ENCODE measurements at places on chromosomes 3 and 15. TPM values are rescaled to one million over a fixed set of nuclear protein-coding genes. Genes with fewer than 3 reads are reported as not detected.

DNA sequence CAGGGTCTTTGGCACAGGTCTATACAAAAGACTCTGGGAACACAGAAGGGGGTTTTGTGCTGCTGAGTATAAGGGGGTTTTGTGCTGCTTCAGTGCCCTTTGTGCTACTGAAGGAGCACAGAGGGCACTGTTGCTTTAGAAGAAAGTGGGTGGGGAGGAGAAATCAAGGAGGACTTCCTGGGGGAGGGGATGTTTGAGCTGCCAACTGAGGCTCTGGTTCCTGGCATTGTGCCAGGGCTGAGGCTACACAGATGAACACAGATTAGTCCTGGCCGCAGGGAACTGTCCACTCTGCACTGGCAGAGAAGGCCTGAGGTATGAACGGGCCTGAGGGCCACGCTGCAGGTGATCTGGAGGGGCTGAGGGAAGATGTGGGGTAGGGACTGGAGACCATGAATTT, 32.2 kb upstream of the SEC13 start:
- DNase-seq: no peak

DNA sequence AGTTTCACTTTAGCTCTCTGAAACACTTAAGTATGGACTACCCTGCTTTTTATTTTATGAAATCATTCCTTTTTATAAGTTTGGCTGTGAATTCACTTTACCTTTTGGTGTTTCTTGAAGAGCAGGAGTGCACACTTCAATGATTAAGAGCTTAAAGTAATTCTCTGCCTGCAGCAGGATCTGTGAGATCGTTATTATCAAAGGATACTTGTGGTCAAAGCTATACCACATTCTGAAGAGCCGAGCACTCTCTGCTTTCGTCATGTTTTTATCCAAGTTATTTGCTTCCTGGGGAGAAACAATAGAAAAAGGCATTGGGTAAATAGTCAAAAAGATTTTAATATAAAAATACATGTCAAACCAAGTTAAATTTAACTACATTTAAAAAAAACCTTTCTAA, 243.7 kb downstream of the CHST2 start:
- DNase-seq: no peak

DNA sequence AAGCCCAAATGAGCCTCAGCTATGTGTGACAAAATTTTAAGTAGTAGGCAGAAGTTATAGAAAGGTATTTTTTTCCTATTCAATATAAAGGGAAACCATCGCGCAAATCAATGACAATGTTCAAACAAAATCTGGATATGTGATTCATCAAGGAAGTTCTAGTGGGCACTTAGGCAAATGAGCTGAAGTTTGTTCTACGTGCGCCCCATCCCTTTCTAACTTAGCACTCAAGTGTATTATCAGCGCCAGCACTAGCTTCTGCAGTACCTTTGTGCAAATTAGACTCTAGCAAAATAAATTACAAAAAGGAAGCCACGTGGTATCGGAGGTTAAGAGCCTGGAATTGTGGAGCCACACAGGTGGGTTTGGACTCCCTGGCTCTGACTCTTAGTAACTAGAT, 91.1 kb downstream of the TBL1XR1 start:
- no peak for DNase-seq

DNA sequence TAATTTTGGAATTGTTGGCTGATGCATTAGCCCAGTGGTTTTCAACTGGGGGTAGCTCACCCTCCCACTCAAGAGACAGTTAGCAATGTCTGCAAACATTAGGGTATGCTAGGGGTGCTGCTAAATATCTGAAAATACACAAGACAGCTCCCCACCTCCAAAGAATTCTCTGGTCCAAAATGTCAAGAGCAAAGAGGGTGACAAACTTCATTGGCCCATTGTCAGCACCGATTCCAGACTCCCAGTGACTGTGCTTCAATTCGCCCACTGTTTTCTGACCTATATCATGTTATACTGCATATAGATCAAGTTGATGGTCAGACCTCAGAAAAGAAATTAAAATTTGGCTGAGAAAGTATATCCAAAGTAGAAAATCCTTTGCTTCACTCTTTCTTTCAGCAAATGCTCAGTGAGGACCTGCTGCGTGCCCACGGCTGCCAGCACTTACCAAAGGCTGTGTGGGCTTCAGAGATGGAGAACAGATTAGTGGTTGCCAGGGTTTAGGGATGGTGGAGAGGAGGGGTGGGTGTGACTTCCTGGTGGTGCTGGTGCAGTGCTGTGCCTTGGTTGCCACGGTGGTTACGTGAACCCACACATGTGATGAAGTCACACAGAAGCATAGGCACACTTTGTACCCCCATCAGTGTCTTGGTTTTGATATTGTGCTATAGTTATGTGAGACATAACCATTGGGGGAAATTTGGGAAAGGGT, 204.0 kb downstream of the PLCL2 start:
- DNase-seq: peak; percentile 84

DNA sequence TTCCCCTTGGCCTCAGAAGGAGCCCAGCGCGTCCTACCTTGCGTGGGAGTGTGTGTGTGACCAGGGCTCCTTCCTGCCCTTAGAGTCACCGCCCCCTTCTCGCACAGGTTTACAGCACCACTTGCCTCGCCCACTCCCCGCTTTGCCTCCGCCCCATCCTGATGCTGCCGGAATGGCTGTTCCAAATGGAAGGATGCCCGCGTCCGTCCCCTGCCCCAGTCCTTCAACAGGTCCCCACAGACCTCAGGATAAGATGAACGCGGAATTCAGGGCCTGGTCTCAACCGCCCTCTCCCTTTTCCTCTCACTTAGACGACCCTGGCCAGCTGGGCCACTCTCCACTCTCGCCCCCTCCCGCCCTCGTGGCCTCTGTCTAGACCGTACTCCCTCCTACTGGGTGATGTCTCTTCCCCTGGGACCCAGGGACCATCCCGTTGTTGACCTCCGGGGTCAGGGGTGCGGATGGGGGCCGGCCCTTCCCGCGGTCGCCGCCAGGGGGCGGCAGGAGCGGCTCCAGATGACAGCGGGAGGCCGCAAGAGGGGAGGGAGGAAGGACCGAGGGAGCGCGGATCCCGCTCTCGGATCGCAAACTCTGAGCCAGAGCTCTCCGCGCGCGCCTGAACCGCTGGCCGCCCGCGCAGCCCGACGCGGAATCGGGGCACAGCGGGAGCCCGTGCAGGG, at the start of gene THSD4:
TSS of gene THSD4 (plus strand) at position 585 of the 680 bp plus-strand sequence.
- DNase-seq: peak; percentile 56

GRCh38 chr3:119240101-119240590, 532 bp downstream of the B4GALT4 start:
- peak; percentile 26 for DNase-seq

GRCh38 chr3:64612082-64612860, 75.5 kb downstream of the ADAMTS9 start:
- DNase-seq: no peak

- no peak for DNase-seq
Measured at GRCh38 chr3:188206787-188207186, 52.8 kb downstream of the LPP start.

- no peak for DNase-seq
Measured at GRCh38 chr3:57855943-57856342, 99.8 kb downstream of the SLMAP start.

DNA sequence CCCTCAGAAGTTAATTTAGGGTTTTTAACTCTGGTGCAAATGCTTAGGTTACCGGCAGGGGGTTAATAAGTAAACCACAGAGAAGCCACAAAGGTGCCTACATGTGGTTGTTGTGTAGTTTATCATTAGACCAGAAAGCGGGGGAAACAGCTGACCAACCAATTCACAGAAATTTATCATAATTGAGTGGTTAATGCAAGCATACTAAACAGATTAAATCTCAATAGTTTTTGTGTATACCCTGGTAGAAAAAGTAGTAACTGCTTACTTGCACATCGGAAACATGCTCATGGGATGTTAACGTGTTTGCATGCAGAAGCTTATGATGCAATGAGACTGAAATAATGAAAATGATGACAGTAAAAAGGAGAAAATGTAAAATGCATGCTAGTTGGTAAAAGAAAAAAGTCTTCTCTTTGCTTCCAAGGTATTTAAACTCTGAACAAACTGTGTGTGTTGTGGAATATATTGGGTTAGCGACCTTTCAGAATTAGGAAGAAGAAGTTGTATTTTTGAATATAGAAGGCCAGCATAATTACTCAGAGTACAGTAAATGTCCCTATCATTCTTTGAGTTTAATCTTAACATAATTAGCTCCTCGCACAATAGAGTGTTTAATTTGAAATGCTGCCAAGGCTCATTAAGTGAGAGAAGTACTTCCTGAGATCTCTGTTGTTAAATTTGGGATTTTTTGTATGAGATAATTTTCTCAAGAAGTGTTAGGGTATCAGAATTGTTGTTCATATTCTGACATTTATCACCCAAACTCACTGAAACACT, 316.2 kb downstream of the PTPRG start:
- no peak for DNase-seq

DNA sequence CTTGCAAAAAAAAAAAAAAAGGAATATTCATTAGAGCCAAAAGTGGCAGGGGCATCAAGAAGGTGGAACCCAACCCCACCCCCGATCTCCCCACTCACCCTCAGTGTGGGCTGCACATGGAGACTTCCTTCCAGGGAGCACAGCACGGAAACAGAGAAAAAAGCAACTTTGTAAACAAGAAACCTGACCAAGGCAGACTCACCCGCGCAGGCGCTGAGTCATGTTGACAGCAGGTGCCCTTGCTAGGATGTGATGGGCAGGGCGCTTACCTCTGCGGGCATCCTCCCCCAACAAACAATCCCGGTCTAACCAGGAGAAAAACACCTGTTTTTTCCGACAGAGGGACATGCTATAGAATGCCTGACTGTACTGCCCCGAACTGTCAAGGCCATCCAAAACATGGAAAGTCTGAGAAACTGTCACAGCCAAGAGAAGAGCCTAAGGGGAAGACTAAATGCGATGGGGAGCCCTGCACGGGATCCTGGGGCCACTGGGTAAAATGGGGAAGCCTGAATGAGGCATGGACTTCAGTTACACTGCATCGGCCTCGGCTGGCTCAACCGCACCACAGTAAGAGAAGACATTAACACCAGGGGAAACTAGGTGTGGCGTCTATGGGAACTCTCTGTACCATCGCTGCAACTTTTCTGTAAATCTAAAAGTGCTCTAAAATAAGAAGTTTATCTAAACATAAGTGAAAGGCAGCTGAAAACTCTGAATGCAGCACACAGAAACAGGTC, 66.7 kb upstream of the GATA2 start:
- no peak for DNase-seq

DNA sequence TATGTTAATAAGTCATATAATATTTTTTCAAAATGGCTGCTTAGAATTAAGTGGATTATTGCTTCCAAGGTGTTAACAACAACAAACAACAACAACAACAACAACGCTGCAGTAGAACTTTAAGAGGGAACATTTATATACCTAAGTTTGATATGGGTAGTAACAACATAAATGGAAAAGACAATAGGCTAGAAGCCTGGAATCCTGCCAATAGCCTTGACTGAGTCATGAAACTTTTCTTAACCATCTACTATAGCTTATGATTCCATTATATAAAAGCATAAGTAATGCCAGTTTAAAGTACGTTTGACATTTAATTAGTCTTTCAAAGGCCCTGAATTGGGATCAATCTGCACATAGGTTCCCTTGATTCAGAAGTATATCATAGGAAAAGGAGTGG, 31.2 kb downstream of the SATB1 start:
- no peak for DNase-seq

DNA sequence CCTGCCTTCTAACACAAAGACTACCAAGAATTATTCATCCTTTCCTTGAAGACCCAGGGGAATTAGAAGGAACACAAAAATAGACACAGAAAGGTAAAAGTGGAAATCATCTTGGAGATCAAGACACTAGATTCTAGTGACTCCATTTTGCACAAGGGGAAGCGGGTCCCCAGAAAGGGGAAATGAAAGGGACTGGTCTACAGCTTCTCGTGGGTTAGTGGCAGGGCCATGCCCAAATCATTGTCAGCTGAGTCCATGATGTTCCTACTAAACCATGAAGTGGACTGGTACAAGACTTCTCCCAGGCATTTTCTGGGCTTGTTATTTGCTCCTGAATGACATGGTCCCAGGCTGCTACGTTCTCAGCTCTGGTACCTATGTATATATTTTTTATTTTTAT, 230.7 kb upstream of the TPRG1 start:
- DNase-seq: no peak

- no peak for DNase-seq
Measured at GRCh38 chr15:100245855-100246254, 95.9 kb downstream of the ADAMTS17 start.

- DNase-seq: no peak
Measured at GRCh38 chr15:85397926-85398325, 17.5 kb downstream of the AKAP13 start.

DNA sequence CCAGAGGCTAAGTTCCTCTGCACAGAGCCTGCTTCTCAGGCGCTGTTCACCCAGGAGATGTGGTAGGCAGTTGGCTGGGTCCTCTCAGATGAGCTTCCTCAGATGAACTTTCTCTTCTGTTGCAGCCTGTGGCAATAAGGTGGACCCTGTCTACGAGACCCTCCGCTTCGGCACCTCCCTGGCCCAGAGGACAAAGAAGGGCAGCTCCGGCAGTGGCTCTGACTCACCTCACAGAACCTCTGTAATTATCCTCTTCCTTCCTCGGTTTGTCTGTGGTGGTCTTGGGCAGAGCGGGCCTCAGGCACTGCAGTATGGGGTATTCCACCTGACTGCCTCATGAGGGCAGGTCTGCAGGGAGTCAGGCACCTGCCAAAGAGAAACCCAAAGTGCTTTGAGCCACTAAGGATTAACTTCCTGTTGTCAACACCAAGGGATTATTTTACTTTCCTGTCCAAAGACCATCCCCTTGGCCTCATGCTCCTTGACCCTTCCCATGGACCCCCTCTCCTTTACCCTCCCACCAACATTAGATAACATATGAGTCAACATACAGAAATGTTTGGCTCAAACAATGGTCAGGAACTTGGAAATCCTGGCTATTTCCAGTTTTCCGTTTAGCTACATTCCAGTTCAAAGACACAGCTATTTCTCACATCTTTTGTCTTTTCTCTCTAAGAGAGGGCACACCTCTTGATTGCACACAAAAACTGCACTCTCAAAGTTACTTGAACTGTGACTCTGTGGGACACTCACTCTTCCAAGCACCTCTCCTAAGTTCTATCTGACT, 105.9 kb downstream of the STAC start:
- DNase-seq: no peak

DNA sequence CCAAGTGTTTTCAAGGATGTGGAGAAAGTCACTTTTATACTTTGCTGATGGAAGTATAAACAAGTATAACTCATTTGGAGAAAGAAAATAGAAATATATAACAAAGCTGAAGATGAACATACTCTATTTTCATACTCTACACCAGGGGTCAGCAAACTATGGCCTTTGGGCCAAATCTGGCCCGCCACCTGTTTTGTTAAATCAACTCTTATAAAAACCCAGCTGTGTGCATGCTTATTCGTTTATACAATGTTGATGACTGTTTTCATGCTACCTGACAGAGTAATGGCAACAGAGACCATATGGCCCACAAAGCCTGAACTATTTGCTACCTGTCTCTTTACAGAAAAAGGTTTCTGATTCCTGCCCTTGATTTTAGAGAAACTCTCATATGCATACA, 124.0 kb downstream of the NR1D2 start:
- DNase-seq: no peak

Gene ZNF660
- total RNA-seq: 0.30 TPM

Gene FBLN2
- 11.6 TPM for total RNA-seq

Gene OR4F15
- not detected for total RNA-seq

Gene SLC35A5
- 4.4 TPM for total RNA-seq

Gene AVEN
- 3.3 TPM for total RNA-seq

Gene GRAMD1C
- total RNA-seq: 0.65 TPM

Gene SUCNR1
- total RNA-seq: not detected

Gene RAD18
- total RNA-seq: 12.1 TPM

Gene UQCRC1
- total RNA-seq: 92.5 TPM

Gene KCNAB1
- total RNA-seq: not detected

Gene CLDN16
- not detected for total RNA-seq

Gene P2RY14
- 0.47 TPM for total RNA-seq

Gene OXTR
- not detected for total RNA-seq

Gene PPM1L
- total RNA-seq: 2.9 TPM
